ENCODE measurements at places on chromosomes 6 and 20.

DNA sequence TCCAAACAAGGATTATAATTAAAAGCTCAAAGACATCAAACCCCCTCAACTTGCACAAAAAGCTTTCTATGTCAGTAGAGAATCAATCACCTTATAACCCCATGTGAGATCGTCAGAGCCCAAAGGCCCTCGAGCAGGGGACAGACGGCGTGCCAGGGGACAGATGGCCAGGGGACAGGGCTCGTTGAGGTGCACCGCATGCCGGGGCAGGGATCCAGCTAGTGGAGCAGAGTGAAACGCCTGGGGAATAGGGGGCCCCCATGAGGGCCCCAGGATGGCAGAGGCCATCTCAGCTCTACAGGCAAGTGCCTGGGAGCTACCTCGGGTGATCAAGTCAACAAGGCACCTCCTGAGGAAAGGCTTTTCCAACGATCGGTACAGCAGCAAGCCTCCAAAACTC, 28.6 kb downstream of the DIDO1 start:
- no peak for DNase-seq

DNA sequence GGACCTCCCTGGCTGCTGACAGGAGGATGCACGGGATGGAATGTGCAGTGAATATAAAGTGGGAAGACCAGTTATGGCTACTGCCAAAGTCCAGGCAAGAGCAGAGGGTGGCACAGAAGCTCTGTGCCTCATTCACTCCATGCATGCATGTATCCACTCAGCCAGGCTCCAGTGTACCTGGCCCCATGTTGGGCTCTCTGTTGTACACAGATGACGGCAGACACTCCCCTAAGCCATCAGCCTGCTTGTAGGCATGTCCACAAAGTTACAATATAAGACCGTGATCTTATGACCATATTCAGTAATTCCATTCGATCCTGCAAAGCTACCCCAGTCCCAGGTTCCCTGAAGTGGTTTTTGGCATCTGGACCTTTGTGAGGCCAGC, 116.8 kb downstream of the PREX1 start:
- no peak for DNase-seq

- no peak for DNase-seq
Measured at GRCh38 chr20:48060841-48061720, 275.8 kb upstream of the SULF2 start.

DNA sequence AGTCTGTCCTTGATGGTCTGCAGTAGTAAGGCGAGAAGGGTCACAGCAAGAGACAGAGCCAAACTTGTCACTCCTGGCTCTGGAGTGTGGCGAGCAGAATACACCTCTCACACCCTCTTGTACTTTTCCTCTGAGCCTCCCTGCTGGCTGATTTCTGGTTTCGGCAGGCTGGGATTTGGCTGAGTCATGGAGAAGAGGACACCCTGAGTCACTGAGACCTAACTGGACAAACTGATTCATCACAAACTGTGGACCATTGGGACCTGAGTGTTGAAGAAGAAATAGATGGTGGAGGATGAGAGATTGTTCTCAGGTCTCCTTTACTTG, 101.7 kb downstream of the F13A1 start:
- DNase-seq = no peak

DNA sequence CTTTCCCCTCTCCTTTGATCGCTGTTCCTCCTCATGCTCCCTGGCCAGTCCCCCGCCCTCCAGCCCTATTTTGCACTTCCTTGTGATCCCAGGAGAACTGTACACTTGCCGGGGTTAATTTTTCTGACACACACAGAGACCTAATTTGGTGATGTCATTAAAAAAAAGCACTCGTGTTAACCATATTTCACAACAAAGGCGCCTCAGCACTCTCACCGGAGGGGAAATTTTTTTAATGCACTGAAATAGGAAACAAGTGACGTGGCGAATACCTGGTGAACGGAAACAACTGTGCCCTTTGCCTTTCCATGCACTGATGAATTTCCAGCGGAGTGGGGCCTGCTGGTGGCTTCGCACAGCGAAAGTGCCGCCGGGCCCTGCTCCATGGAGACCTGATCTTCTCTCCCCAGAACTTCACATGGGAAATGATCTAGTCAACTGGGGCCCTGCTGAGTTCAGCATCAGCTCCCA, 53.9 kb upstream of the TAGAP start:
- peak; percentile 65 for DNase-seq

DNA sequence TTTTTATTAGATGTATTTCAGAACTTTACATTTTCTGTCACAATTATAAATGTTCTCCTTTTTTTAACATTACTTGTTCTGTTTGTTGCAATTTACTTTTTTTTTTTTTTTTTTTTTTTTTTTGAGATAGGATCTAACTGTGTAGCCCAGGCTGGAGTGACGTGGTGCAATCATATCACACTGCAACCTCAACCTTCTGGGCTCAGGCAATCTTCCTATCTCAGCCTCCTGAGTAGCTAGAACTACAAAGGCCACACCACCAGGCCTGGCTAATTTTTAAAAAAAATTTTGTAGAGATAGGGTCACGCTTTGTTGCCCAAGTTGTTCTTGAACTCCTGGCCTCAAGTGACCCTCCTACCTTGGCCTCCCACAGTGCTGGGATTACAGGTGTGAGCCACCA, 15.1 kb upstream of the MBOAT1 start:
- DNase-seq = no peak

DNA sequence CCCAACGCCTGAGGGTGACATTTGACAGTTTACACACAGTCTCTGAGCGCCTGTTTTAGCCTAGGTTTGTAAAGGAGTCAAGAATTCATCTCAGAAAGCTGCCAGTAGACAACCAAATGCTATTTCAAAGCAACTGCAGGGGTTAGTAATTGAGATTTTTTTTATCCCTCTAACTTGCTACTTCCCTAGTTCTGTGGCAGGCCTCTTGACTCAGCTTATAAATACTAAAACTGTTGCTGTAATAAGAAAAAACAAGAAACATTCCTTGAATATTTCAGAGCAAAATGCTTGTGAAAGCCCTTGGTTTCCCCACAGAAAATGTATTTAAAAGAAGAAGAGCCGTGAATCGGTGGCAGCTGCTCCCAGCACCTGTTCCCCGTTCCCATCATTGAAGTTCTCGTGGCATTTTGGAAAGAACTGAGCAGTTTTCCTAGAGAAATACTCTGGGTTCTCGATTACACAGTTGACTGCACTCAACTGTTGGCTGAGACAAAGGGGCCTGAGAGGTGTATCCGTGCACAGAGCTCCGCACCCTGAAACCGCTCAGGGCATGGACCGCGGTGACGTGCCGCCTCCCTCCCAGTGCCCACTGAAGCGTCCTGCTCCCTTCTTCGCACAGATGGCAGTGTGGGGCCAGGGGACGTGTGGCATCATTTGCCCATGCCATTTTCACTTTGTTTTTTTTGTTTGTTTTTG, 20.9 kb downstream of the DLL1 start:
- DNase-seq = no peak

DNA sequence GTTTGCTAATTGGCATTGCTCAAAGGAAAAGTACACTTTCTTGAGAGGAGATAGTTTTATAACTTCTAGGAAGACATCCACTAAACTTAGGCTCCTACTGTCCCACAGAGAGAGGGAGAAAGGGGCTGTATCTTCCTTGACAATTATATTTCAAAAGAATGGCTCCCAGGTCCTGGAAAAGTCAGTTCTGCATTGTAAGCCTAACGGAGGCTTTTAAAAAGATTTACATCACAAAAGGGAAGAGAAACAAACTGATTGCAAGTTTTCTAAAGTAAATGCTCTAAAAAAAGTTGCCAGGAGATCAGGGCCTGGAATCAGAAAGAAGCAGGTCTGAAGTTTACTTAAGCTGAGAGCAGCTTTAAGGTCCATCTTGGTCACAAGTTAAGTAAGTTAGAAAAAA, 839.5 kb downstream of the FRK start:
- no peak for DNase-seq

- no peak for DNase-seq
Measured at GRCh38 chr20:23254505-23254904, 96.1 kb upstream of the NXT1 start.

GRCh38 chr6:106257195-106257594, 68.4 kb downstream of the ATG5 start:
- DNase-seq = no peak

DNA sequence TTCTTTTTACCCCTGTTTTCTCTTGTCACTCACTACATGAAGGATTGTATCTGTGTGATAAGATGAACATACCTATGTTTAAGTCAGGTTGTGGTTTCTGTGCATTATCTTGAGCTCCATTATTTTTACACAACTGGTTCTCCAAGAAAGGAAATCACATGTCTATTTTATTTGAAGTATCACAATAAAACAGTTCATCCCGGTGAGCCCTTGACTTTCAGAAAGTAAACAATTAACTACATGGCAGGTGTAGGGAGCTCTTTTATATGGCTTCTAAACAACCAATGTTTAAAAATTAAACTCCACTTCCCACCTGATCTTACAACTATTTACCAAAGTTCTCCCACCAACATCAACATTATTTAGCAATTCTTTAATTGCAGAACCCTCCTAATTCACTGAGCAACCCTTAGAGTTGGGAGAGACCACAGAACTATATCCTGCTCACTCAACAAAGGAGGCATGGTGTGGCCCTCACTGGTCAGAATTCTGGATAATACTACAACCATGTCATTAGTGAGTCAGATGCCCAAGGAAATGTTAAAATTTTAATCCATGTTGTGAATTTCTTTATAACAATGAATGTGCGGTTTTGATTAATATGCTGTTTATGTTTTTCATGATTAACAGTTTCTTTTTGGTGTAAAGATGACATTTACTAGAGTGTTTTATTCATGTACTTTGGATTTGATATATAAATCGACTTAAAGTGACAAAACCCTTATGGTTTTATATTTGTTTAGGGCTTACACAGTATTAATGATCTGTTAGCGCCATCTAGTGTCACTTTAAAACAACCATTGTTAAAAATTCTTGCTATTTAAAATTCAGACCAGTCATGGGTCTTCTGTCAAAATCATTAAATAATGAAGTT, 50.0 kb upstream of the SCGN start:
- no peak for DNase-seq

- DNase-seq = no peak
Measured at GRCh38 chr6:33373960-33374910, 17.4 kb upstream of the KIFC1 start.

DNA sequence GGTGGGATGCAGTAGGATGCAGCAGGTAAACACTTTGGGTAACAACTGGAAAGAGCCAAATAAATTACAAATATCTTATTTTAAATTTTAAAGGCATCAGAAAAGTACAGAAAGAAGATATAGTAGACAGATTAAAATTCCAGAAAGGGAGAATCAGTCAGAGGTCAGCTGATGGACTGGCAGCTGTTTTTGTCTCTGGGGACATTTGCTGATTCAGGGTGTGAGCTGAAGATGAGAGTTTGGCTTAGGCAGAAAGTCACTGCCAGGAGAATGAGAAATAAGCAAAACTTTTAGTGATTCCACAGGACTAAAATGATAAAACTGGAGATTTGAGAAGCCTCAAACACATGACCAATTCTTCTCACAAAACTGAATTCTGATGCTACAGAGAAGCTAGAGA, 39.5 kb downstream of the AHI1 start:
- DNase-seq = no peak

DNA sequence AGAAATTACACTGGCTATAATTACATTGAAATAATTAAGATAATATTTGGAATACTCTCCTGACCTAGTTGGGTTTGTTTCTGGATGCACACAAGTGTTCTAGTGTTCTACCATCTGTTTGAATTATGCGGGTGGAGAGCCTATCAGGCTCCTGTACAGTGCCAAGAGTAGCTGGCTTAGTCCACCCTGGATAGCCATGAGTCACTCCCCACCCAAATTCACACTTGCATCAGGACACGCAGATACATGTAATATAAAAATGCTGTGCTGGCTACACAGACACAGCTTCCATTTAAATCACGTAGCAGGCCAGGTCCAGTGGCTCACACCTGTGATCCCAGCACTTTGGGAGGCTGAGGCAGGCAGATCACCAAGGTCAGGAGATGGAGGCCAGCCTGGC, 686.2 kb upstream of the SLC35B3 start:
- no peak for DNase-seq

GRCh38 chr6:11605507-11605905, 68.0 kb downstream of the TMEM170B start:
- no peak for DNase-seq

- DNase-seq = peak; percentile 66
Measured at GRCh38 chr20:61125546-61126180, 126.4 kb upstream of the CDH4 start.
